ENCODE measurements at places on chromosomes 2 and 18. TPM values are rescaled to one million over a fixed set of nuclear protein-coding genes. Genes with fewer than 3 reads are reported as not detected.

DNA sequence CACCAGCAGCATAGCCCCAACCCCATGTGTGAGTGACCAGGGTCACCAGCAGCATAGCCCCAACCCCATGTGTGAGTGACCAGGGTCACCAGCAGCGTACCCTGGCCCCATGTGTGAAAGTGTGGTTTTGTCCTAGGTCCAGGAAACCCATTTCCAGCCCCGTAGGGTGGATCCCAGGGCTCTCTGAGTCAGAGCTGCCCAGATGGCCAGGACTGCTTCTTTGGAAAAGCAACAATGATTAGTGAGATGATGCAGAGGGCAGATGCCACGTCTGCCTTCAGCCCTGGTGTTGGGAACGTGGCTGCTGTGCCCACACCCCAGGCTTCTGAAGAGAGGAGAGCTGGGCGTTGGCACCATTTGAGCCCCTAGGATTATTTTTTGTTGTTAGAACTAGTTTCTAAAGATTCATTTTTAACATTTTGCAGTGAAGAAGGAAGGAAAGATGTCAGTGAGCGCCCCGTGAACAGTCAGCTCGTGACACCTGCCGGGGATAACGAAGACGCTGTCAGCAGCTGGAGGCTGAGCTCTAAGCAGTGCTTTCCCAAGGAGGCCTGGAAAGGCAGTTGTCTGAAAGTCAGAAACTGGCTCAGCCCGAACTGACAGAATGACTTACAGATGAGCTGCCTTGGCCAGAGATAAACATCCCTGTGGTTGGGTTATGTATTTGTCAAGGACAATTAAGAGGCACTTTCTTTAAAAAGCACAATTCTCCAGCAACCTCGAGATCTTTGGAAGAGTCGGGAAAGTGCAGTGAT lies 32.1 kb upstream of the KCNG2 start:
- no peak overlapping the region for H3K27ac ChIP-seq
- no peaks in the 10 kb centered on the region for H3K27me3 ChIP-seq
- H3K4me3 ChIP-seq, result no peak overlapping the region
- H3K4me1 ChIP-seq, result no peaks in the 10 kb centered on the region

GRCh38 chr18:80175451-80176204 lies 66.6 kb downstream of the ADNP2 start:
- H3K4me1 ChIP-seq, result no peaks in the 10 kb centered on the region
- no peaks in the 10 kb centered on the region for H3K36me3 ChIP-seq
- no peak overlapping the region for H3K4me3 ChIP-seq
- H3K27ac ChIP-seq, result no peak overlapping the region
- DNase-seq, result no peak
- no peaks in the 10 kb centered on the region for H3K27me3 ChIP-seq

DNA sequence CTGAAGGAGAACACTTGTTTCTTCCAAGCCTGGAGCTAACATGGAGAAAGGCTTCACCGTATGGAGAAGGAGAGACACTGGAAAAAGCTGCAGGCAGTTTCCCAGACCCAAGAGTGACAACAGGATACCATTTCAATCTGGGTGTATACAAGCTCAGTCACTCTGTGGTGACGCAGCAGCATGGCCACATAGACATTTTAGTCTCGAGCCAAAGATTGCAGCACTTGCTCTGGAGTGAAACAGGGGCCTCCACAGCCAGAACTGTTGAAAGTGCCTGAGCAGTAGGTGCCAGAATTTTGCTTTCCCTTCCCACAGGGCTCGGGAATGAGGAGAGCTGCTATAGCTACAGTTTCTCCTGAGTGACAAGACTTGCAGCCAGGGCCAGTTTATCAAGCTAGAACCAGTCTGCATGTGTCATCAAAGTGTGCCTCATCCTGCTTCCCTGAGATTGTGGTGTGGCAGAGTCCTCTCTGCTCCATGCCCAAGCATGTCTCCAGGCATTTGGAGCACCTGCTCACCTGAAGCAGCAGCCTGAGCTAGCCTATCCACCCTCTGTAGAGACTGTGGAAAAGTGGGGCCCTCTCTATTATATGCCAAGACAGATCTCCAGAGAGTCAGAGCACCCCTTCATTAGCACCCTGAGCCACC lies 234.6 kb upstream of the CDH19 start:
- DNase-seq, result no peak
- H3K4me3 ChIP-seq, result no peak overlapping the region
- no peaks in the 10 kb centered on the region for H3K27me3 ChIP-seq

DNA sequence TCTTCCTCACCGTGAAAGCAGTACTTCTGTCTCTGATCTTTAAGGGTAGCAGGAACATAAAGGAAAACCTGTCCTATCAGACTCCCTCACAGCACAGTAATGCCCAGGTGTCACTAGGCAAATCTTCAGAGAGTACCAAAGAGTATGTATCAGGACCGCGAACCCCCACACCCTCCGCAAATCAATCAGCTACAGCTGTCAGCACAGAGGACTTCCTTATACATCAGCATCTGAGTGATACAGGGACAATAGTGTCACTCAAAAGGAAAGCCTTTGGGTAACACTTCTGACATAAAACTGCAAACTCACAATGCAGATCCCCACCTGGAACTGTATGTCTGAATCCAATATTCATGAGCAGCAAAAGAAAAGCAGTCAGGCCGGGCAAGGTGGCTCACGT lies 2.6 kb downstream of the AFG3L2 start:
- H3K4me3 ChIP-seq, result no peak overlapping the region
- peaks cover 11% of the 10 kb centered on the region for H3K4me1 ChIP-seq
- H3K36me3 ChIP-seq, result no peaks in the 10 kb centered on the region
- DNase-seq, result no peak

GRCh38 chr2:83531206-83531826 lies 927.8 kb downstream of the SUCLG1 start:
- no peaks in the 10 kb centered on the region for H3K4me1 ChIP-seq
- H3K4me3 ChIP-seq, result no peak overlapping the region
- no peaks in the 10 kb centered on the region for H3K36me3 ChIP-seq
- no peak overlapping the region for H3K27ac ChIP-seq
- no peak for DNase-seq

DNA sequence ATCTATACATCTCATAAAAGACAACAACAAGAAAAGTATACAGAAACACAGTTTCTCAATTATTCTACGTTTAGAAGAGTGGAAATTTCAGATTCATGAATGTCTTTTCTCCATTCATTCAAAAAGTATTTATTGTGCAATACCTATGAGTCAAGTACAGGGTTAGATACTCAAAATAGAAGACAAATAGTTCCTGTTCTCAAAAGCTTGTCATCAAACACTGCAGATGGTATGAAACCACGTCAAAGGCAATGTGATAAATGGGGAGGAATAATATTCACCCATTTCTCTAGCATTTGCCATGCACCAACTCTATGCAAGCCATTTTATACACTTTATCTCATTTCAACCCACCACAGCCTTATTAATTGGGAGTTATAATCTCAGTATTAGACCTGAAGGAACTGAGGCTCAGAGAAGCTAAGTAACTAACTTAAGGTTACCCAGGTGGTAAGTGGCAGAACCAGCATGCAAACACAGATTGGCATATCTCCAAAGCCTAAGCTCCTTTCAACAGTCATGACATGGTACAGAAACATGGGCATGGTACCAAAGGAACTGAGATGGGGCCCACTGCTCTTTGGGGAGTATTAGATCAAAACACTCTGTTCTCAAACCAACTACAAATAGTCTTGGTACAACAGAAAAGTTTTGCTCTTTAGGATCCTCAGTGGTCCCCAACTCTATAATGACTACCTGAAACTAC lies 67.2 kb upstream of the NPAS2 start:
- no peak for DNase-seq
- H3K27ac ChIP-seq, result no peak overlapping the region
- H3K4me3 ChIP-seq, result no peak overlapping the region
- no peaks in the 10 kb centered on the region for H3K4me1 ChIP-seq

GRCh38 chr2:219274361-219274921 lies 4.7 kb upstream of the DNAJB2 start:
- DNase-seq, result peak; percentile 72
- H3K4me3 ChIP-seq, result no peak overlapping the region
- no peaks in the 10 kb centered on the region for H3K27me3 ChIP-seq
- peaks cover 37% of the 10 kb centered on the region for H3K4me1 ChIP-seq

GRCh38 chr2:233241803-233242202 lies 9.7 kb upstream of the ATG16L1 start:
- no peak overlapping the region for H3K27ac ChIP-seq
- H3K4me1 ChIP-seq, result no peaks in the 10 kb centered on the region
- no peak overlapping the region for H3K4me3 ChIP-seq
- no peaks in the 10 kb centered on the region for H3K36me3 ChIP-seq

DNA sequence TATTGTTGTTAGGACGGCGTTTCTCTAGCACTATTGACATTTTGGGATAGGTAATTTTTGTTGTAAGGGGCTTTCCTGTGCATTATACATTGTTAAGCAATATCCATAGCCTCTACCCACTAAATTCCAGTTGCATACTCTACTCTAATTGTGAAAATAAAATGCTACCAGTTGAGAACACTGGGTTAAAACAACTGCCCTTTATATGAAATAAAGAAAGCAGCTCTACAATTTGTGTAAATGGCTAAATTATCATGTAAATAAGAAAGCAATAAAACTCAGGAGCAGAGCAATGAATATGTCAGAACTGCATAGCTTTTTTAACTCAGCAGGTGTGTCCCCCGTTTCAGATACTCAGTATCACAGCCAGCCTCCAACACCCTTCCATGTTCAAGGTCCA lies 812.7 kb upstream of the NRXN1 start:
- H3K36me3 ChIP-seq, result no peaks in the 10 kb centered on the region
- H3K27me3 ChIP-seq, result no peaks in the 10 kb centered on the region
- no peak overlapping the region for H3K4me3 ChIP-seq
- H3K27ac ChIP-seq, result no peak overlapping the region
- no peak for DNase-seq

DNA sequence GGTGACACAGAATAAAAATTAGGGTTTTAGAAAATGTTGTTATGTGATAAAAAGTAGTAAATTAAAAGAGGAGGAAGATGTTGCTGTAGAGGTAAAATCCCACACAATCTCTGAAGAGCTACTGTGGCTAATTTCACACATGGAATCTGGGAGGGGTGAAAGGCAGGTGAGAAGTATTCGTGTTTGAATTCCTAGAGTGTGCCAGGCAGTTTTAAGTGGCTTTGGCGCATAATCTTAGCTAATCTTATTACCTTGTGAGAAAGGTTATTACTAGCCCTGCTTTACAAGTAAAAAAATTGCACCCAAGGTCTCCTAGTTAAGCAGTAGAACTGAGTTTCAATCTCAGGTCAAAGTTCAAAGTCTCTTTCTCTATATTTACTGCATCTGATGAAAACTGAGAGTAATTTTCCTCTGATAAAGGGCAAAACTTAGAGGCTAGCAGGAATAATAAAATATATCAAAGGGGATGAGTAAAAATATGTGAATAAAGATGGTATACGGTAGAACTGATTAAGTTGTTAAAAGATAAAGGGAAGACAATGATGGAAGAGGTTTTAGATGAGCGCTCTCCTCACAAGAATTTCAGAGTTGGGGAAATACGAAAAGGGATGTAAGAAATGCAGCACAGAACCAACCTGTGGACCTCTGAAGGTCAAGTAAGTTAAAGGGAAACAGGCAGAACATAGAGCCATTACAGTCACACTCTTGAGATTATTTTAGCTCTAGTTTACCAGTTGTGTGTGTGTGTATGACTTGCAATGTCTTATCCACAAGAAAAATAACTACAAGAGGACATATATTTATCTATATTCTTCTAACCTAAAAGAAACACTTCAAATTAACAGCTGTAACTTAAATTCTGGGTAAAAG lies 34.8 kb downstream of the GAREM1 start:
- H3K36me3 ChIP-seq, result no peaks in the 10 kb centered on the region
- no peak for DNase-seq
- no peak overlapping the region for H3K27ac ChIP-seq
- H3K4me3 ChIP-seq, result no peak overlapping the region
- H3K27me3 ChIP-seq, result no peaks in the 10 kb centered on the region

GRCh38 chr18:74375999-74376398 lies 60.4 kb downstream of the C18orf63 start:
- no peaks in the 10 kb centered on the region for H3K27me3 ChIP-seq
- DNase-seq, result no peak
- H3K4me1 ChIP-seq, result no peaks in the 10 kb centered on the region

- DNase-seq, result no peak
- no peaks in the 10 kb centered on the region for H3K4me1 ChIP-seq
- H3K36me3 ChIP-seq, result no peaks in the 10 kb centered on the region
- no peaks in the 10 kb centered on the region for H3K27me3 ChIP-seq
Observed at GRCh38 chr2:195437521-195437920, 219.5 kb upstream of the SLC39A10 start.

GRCh38 chr2:231900486-231900942 lies 25.7 kb downstream of the NPPC start:
- no peaks in the 10 kb centered on the region for H3K4me1 ChIP-seq
- no peak overlapping the region for H3K27ac ChIP-seq
- H3K27me3 ChIP-seq, result no peaks in the 10 kb centered on the region
- peak; percentile 71 for DNase-seq
- H3K4me3 ChIP-seq, result no peak overlapping the region

- no peak for DNase-seq
- H3K36me3 ChIP-seq, result no peaks in the 10 kb centered on the region
- H3K4me1 ChIP-seq, result no peaks in the 10 kb centered on the region
- no peaks in the 10 kb centered on the region for H3K27me3 ChIP-seq
- no peak overlapping the region for H3K4me3 ChIP-seq
Observed at GRCh38 chr2:155026651-155027174, 328.2 kb downstream of the KCNJ3 start.

DNA sequence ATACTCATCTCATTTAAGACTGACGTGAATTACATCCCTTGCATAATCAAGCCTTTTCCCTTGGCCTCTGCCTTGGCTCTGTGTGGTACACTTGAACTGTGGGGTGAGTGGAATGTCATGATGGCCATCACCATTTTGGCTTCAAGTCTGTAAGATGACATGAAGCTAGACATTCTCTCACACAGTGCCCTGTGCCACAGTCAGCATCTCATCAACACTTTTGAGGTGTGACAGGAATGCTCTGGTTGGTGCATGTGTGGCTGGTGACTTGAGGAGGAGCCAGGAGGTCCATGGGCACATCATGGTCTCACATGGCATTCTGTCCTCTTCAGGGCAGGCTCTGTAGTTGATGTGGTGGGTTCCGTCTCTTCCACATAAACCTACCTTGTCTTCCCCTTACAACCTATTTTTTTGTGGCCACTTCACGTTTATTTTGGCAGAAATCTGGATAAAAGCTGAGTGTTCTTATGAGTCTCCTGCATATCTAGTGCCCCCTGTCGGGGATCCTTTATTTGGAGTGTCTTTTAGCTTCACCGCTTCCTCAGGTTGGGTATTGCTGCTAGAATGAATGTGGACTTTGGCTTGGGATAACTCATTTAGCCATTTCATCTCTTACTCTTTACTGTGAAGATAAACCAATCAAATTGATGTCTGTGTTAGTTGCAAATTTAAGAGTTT lies 28.1 kb downstream of the MAP4K4 start:
- no peak overlapping the region for H3K4me3 ChIP-seq

NMUR1 gene
- total RNA-seq, result not detected

FOXI3 gene
- 0.14 TPM for total RNA-seq

GALNT14 gene
- total RNA-seq, result not detected

RAD51AP2 gene
- total RNA-seq, result not detected

KLHL14 gene
- not detected for total RNA-seq

TBR1 gene
- 0.11 TPM for total RNA-seq

HOXD13 gene
- not detected for total RNA-seq
